ENCODE measurements at places on chromosomes 12 and 14.

DNA sequence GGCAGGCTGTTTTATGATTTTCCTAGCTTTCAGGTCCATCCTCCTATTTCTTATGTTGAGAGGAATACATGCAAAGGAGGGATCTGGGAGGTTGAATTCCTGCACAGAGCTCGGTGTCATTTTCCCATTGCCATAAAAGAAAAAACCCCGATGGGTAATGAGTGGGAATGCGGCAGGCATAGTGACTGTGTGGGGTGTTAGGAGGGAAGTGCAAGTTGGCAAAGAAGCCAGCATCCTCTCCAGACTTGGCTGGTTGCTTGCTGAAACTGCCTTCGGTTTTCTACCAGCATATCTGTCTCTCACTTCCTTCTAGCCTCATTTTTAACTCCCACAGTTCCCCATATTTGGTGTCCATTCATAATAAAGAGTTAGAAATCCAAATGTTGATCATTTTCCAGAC, 1046.1 kb downstream of the SLC6A15 start:
- no peak overlapping the region for H3K4me3 ChIP-seq
- no peaks in the 10 kb centered on the region for H3K4me1 ChIP-seq
- no peaks in the 10 kb centered on the region for H3K27me3 ChIP-seq
- H3K27ac ChIP-seq, result no peak overlapping the region
- H3K36me3 ChIP-seq, result no peaks in the 10 kb centered on the region
- no peak for DNase-seq

DNA sequence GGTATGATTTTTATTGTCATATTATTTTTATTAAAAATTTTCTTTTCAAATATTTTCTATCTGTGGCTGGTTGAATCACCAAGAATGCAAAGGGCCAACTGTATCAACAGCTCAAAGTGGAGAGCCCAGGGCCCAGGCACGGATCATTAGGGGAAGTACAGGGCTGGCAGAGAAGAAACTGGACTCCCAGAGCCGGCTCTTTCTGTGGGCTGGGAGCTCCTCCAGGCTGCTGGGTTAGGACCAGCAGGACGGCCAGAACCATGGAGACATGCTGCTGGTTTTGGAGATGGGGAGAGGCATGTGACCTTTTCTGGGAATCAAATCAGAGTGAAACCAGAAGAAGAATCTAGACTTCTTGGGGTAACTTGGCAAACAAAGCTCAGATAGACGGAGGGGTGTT, 220.5 kb downstream of the CACNA1C start:
- H3K4me3 ChIP-seq, result no peak overlapping the region
- no peak overlapping the region for H3K27ac ChIP-seq
- DNase-seq, result no peak
- H3K36me3 ChIP-seq, result no peaks in the 10 kb centered on the region
- H3K27me3 ChIP-seq, result no peaks in the 10 kb centered on the region

DNA sequence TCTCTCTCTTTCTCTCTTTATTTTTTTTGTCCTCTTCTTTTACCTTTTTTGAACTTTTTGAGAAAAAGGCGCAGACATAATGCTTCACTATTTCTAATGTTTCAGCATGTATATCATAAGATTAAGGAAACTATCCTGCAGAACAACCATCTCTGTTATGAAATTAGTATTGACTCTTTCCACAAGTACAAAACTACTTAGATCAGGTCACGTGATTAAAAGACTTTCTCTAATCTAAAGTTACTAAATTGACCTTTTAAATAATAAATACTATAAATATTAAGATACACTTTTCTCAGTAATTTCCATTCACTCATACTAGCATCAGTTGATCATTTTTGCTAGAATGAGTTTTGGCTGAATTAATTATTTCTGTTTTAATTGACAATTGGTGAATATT, 844.5 kb upstream of the LRFN5 start:
- H3K36me3 ChIP-seq, result no peaks in the 10 kb centered on the region
- DNase-seq, result no peak
- no peaks in the 10 kb centered on the region for H3K4me1 ChIP-seq
- H3K4me3 ChIP-seq, result no peak overlapping the region

- DNase-seq, result no peak
- H3K27ac ChIP-seq, result no peak overlapping the region
- H3K4me3 ChIP-seq, result no peak overlapping the region
- peaks cover 10% of the 10 kb centered on the region for H3K27me3 ChIP-seq
- no peaks in the 10 kb centered on the region for H3K36me3 ChIP-seq
- H3K4me1 ChIP-seq, result no peaks in the 10 kb centered on the region
Observed at GRCh38 chr14:76716285-76716684, 45.0 kb upstream of the VASH1 start.

DNA sequence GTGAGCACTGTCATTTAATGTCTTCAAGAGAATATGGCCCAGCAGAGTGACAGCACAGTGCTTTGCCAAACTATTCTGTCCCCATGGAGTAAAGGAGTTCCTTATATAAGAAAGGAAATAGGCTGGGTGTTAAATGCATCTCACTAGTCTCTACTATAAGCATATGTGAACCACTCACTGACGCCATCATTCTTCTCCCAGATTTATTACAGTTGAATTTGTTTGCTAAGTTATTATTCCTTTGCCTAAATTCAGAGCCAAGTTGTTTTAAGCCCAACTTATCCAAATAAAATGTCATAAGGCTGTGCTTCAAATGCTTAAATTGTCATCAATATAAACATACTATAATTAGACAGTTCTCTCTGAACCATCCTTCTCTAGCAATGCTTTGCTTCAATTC, 151.6 kb downstream of the KCNA5 start:
- no peak overlapping the region for H3K27ac ChIP-seq
- no peaks in the 10 kb centered on the region for H3K27me3 ChIP-seq
- no peak overlapping the region for H3K4me3 ChIP-seq
- H3K4me1 ChIP-seq, result no peaks in the 10 kb centered on the region
